ENCODE measurements at places on chromosomes 1 and 21.

DNA sequence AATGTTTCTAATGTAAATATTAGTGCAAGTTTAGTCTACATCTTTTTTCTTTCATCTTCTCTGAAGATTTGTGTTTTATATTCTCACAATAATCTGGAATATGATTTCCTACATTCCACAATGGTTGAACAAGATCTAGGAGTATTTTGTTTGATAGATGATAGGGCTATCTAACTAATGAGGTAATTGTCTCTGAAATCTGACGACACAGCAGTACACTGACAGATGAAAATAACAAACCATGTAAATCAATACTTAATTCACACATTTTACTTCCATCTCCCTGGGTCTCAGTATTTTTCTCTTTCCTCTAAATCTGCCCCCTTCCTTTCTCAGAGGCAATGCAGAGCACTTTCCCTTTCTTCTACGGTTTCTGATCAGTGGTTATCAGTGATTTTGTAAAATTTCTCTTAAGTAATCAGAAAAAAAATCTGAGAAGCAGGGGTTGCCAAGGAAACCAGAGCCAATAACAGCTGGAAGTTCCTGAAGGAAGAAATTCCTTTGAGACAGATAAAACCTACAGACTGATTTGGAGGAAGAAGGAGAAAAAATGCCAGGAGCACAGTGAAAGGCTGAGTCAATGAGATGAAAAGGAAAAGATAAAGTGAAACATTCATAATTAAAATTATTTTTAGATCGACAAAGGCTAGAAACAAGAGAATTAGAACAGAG is 7.3 kb upstream of the ANKRD13C start:
- no peak for DNase-seq

DNA sequence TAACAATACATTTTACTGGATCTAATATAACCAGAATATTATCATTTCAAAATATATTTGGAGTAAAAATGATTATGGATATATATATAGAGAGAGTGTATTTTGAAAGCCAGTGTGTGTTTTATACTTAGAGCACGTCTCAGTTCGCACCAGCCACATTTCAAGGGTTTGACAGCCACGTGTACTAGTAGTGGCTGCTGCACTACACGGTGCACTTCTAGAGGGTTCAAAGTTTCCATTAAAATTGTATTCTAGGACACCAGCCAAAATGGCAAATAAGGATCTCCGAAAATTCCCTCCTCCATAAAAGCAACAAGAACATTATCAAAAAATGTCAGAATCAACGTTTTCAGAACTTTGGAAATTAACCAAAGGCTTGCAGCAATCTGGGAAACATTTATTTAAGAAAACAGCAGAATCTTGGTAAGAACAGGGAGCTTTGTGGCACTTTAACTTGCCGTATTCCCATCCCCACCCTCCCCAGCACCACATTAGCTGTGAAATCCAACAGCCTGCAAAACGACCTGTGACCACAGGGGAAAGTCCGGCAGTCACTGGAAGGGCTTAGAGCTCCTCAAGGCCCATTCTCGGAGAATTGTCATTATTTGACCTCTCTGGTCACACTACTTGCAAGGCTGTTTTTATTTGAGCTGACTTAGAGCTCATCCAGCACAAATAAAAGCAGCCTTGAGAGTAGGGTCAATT is 33.5 kb upstream of the MRPS6 start:
- no peak for DNase-seq

- DNase-seq = no peak
These were observed 78.6 kb downstream of the POFUT2 start for GRCh38 chr21:45209046-45209445.

GRCh38 chr1:64597113-64597512 is 127.2 kb downstream of the CACHD1 start:
- no peak for DNase-seq

DNA sequence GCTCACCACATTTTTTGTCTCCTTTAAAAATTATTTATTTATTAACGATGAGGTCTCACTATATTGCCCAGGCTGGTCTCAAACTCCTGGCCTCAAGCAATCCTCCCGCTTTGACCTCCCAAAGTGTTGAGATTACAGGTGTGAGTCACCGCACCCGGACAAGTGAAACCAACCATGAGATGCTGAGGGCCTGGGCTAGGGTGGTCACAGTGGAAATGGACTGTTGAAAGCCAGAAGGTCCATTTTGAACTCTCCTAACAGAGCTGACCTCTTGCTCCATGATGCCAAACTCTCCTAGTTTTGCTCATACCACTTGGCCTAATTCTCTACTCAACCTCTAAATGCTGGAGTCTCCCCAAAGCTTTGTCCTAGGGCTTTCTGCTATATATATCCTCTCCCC is 109.1 kb downstream of the SLC45A1 start:
- no peak for DNase-seq

- DNase-seq = no peak
These were observed 773 bp upstream of the DDX59 start for GRCh38 chr1:200670242-200671118.

- no peak for DNase-seq
These were observed 11.7 kb upstream of the CD101 start for GRCh38 chr1:116989835-116990234.

DNA sequence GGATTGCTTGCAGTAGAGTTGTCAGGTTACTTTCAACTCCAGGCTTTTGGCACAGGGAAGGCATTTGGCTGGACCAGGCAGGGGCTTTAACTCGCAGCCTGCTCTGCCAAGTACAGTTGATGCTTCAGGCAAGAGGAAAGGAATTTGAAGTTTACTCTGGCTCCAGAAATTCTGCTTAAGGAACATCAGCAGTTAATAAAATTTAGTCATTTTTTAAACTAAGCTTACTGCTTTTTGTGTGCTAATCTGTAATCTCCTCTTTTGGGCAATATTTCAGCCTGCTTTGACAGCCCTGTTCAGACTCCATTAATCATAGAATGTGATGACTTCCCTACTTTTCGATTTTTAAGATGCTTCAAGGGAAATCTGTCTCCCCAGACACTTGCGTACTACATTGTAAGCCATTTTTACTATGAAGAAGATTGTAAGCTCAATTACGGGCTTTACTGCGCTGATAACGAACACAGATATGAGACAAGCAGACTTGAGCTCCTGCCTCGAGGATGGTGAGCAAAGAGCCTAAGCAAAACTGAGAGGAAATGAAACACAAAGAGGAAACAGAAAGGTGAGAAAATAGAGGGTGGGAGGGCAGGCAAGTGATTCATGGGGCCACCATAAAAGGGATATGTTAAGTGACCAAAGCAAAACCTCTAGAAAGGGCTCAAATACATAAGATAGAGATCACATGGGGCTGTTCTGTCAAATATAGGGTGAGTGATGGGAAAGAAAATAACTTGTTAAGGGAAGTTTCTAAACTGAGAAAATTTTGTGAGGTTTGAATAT is 76.6 kb upstream of the VAV3 start:
- no peak for DNase-seq

DNA sequence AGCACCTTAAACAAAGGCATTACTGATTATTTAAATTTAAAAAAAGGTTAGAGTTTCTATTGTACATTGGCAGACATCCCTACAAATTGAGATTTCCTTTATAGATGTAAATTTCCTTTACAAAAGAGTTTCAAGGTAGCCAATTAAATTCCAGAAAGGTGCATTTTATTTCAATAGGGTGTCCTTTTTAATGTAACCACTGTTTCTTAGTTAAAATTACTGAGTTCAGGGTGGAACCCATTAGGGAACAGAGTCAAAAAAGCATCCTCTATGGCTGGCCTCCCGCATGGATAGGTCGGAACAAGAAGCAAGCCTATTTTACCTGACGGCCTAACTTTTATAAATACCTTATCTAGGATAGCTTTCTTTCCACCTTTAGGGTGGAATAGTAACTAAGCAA is 24.4 kb downstream of the TCP10L start:
- DNase-seq = no peak

DNA sequence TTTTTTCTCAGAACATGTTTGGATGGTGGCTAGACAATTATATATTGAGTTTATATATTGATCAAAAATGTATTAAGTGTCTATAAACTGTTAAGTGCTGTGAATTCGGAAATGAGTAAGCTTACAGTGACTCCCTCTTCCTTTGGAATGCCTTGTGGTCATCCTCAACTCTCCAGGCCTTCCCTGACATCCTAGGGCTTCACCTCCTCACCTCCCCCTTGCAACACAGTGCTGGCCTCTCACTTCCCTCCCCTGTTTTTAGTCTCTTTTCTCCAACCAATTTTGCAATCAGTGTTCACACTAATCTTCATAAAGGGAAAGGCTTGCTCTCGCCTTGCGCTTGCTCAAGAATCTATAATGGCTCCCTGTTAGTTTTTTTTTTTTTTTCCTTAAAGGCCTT is 95.1 kb upstream of the C1orf21 start:
- no peak for DNase-seq

DNA sequence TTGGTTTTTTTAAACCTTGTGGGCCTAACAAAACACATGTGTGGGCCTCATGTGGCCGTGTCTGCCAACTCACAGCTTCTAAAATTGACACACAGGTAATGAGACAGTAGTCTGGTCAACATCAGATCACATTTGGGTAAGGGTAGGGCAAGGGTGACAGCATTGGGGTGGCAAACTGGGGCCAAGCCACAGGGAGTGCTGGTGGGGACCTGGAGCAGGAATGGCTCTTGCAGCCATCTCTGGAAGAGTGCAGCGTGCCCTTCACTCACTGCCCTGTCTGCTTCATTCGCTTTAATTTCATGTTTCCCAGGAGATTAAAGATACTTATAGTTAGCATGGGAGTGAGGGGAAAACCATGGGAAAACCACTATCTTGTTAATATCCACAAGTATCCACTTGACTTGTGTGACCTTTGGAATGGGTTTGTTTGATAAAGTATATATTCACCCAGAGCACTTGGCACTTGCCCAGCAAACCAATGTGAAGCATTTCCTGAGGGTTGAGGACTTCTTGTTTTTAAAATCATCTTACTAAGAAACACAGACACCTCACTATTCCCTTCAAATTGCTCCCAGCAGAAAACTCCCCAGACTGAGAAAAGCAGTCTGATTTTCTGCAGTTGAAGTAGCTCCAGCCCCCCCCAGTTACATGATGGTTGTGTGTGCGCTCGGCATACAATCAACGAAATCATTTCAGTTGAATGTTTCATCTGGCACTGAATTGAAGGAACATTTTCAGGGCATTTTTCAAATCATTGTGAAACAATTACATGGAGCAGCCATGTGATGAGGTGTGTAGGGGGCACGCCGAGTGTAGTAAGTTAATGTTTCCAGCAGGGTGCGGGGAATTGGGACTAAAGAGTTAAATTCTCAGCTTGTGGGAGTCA is 175.7 kb downstream of the VPS13D start:
- no peak for DNase-seq

GRCh38 chr1:116411784-116412479 is 38.9 kb downstream of the ATP1A1 start:
- DNase-seq = no peak

- DNase-seq = no peak
These were observed 24.7 kb downstream of the CLIC4 start for GRCh38 chr1:24769656-24770651.

DNA sequence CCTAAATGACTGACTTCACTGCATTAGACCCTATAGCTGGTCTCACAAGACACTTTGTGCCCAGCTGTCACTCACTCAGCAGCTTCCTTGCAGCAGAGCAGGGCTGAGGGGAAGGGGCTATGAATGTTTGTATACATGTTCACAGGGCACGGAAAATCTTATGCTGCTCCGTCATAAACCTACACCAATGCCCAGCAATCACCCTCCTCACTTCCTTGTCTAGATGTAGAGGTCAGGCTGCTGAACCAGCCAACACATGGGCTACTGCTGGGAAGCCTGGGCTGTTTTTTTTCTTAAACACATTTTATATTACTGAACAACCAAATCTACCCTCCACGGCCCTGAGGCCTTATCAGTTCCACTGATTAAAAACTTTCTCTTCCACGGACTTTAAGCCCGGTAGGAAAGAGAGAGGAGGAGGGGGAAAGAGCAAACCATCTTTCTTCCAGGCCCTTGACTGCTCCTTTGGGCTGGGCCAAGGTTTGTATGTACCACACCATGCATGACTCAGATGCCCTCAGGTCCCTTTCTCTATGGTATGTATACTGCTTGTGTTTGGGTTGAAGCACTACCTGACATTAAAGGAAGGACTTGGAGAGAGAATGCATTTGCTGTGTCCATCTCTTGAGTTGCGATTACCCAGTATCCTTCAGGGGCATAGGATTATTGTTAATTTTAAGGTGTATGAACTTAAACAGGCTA is 12.7 kb downstream of the MTFR1L start:
- DNase-seq = no peak

GRCh38 chr1:2804628-2805351 is 3.3 kb upstream of the TTC34 start:
- DNase-seq = no peak

GRCh38 chr1:8603220-8603616 is 214.2 kb downstream of the RERE start:
- DNase-seq = no peak

DNA sequence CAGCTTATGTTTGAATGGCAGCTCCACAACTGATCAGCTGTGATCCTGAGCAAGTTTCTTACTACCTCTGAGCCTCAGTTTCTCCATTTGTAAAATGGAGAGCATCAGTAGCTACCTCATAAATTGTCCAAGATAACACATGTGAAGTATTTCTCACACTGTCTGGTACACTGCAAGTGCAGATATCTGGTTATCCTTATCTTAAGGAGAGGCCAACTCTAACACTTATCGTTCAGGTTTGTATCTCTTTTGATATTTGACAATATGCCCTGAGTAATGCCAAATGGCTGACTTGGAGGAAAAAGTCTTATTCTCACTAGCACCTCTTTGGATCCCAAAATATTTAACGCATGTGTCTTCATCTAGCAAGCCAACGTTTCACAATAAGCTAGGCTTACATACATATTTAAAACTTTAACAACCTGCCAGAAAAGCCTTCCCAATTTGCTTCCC is 2.7 kb downstream of the CSRP1 start:
- no peak for DNase-seq

DNA sequence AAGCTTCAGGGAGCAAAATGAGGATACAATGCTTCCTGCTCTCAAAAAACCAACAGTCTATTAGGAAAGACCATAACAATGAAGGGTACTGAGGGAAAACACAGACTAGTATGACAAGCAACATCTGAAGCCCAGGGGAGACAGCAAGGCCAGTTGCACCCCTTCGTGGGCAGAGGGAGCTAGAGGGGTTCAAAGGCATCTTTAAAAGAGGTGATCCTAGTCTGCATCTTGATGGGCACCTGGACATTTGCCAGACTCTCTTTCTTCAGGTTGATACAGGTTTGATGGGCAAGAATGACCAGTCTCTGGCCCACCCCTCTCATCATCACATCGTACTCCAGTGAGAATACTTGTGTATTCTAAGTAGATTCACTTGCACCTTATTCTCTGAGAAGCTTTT is 177.7 kb downstream of the VAV3 start:
- no peak for DNase-seq

DNA sequence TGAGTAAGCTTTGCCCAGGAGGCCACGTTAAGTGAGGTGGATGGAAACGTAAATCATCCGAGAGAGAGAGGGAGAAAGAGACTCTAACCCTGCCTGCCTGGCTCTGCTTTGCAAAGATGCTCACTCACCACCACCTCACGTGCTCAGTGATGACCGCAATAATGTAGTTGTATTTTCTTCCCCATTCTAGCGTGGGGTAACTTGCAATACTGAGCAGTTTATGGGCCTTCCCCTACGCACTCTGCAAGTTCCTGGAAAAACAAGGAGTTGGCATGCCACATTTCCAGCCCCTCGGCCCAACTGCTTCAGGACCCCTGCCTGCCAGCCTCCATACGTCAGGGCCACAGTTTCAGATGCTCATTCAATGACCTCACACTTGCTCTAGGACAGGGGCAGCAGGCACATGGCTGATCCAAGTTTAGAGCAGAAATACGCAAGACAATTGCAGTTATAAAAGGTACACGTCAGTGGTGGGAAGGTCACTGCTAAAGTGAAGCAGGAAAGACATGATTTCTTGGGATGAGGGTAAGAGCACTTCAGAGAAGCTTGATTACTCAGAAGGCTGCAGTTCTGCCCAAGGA is 112.5 kb upstream of the RAB4A start:
- no peak for DNase-seq

- no peak for DNase-seq
These were observed 342 bp downstream of the GSTM5 start for GRCh38 chr1:109712321-109712864.
